Fibroblast of villous mesenchyme (primary cell): ENCODE measurements at places on chromosomes 3 and 15. TPM values are rescaled to one million over a fixed set of nuclear protein-coding genes. Genes with fewer than 3 reads are reported as not detected.
A peak's percentile ranks its signal among the peaks of the same experiment; 100 is the strongest.

- DNase-seq, result no peak
These were observed 42.5 kb downstream of the ATP2B2 start for GRCh38 chr3:10462641-10463532.

- peak; percentile 56 for DNase-seq
These were observed 1560.4 kb downstream of the OTOL1 start for GRCh38 chr3:163056874-163057497.

- DNase-seq, result peak; percentile 98
These were observed at the start of gene SNX4 for GRCh38 chr3:125519678-125520562. Gene SNX4 (minus strand): TSS chr3:125520202. CDS start chr3:125520172, 30 bp downstream.

SLC9C1 gene
- total RNA-seq, result under 0.01 TPM in 1 of 2 replicates, not detected in the other

CHRM5 gene
- total RNA-seq, result under 0.01 TPM in 2 replicates
